ENCODE measurements at places on chromosomes 2 and 18.

DNA sequence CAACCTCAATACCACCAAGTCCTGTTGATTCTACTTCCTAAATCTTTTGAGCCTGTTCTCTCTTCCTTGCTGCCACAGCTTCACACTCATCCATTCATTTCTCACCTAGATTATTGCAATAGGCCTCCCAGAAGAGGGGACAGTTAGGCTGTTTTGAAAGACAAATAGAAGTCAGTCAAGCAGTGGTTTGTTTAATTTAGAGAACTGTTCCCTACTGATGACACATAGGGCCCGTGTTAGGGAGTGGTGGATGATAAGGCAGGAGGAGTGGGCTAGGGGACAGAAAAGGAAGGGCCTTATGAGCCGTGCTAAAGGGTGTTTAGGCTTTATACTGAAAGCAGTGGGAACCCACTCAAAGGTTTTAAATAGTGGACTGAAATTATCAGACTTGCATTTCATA, 59.6 kb upstream of the ZFP36L2 start:
- peaks cover 34% of the 10 kb centered on the region for H3K36me3 ChIP-seq
- H3K27ac ChIP-seq: no peak overlapping the region
- no peak overlapping the region for H3K4me3 ChIP-seq
- no peaks in the 10 kb centered on the region for H3K27me3 ChIP-seq
- DNase-seq: no peak

- no peak for DNase-seq
- H3K36me3 ChIP-seq: no peaks in the 10 kb centered on the region
- no peaks in the 10 kb centered on the region for H3K27me3 ChIP-seq
- H3K4me3 ChIP-seq: no peak overlapping the region
- H3K4me1 ChIP-seq: peaks cover 4% of the 10 kb centered on the region
These were observed 13.5 kb upstream of the DARS1 start for GRCh38 chr2:135998879-135999278.

GRCh38 chr2:24507549-24507948, 16.5 kb downstream of the NCOA1 start:
- H3K4me3 ChIP-seq: no peak overlapping the region
- H3K27me3 ChIP-seq: no peaks in the 10 kb centered on the region
- no peak for DNase-seq
- H3K4me1 ChIP-seq: no peaks in the 10 kb centered on the region
- no peaks in the 10 kb centered on the region for H3K36me3 ChIP-seq

DNA sequence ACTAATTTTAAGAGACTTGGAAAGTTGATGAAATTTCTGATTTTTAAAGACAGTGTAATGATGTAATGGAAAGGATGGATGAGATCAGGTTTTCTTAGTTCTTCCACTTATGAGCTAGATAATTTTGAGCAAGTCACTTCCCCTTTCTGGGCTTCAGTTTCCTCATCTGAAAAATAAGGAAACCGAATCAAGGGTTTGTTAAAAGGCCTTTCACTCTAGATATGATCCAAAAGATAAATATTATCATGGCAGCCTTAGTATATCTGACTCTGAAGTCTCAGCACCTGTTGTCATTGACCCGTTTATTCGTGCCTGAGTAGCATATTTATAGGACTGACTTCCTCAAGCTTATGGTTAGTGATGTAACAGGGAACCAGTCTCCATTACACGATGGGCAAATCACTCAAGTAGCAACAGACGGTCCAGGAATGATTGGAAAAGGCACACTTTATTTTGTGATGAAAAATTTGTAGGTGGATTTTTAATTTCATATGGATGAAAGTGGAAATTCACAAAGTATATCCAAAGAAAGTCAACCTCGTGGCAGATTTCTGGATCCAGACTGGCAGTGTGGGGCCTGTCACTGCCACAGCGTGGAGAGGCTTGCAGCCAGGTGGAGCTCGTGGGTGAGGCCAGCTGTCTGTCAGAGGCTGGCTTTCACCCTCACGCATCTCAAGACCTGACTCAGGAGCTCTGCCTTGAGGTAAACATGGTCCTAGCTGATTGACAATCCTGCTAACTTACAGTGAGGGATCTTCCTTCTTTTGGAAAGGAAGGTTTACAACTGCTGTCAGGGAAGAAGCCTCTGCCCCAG, 137.9 kb upstream of the CXCR4 start:
- no peaks in the 10 kb centered on the region for H3K27me3 ChIP-seq
- no peak for DNase-seq
- H3K36me3 ChIP-seq: no peaks in the 10 kb centered on the region
- no peak overlapping the region for H3K4me3 ChIP-seq
- H3K4me1 ChIP-seq: no peaks in the 10 kb centered on the region

DNA sequence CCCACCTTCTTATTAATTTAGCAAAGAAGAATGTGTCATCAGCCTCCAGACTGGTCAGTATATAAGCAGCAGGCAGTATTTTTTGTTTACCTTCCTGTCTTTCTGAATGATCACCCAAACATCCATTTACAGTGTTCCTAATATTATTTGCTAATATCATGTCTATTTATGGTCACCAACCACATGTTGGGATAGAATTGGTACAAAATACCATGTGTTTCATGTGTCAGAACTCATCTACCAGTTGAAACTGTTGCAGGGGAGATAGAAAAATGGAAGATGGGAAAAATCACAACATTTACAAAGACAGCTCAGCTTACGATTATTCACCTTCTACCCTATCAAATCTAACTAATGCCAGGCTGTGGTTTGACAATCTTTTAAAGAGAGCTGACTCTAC, 66.2 kb downstream of the ANKRD44 start:
- H3K27me3 ChIP-seq: no peaks in the 10 kb centered on the region
- H3K27ac ChIP-seq: no peak overlapping the region
- no peak for DNase-seq
- H3K36me3 ChIP-seq: no peaks in the 10 kb centered on the region
- H3K4me3 ChIP-seq: no peak overlapping the region
- no peaks in the 10 kb centered on the region for H3K4me1 ChIP-seq

GRCh38 chr2:234917211-234917975, 34.4 kb upstream of the SH3BP4 start:
- DNase-seq: no peak
- no peak overlapping the region for H3K4me3 ChIP-seq
- no peak overlapping the region for H3K27ac ChIP-seq

DNA sequence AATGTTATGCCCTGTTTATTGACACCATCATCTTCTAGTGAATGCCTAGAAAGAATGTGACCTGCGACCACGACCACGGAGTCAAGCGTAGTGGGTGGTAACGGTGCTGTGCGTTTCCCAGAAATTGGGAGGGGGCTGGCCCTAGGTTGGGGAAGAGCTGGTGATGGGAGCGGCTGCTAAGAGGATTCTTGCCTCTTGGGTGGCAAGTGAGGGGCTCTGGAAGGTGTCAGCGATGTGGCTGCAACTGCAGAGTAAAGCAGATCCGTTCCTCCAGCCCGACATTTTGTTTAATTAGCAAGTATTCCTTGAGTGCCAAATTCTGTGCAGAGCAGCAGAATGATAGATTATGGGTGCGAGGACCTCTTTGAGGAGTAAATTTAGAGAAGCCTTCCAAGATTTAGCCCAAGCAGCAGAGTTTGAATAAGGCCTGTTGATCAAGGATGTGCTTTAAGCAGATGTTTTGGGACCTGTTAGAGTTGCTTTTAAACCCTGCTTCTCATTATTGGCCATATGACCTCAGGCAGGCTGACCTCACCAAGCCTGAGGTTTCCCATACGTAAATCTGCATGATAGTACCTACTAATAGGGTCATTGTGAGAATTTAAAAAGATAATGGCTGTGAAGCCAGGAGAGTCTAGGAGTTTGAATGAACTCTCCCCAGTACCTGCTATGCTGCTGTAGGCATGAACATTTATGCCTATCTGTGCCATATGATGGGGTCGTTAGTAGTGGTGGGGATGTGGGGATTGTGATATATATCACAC, 287.7 kb downstream of the PTGR3 start:
- H3K36me3 ChIP-seq: peaks cover 3% of the 10 kb centered on the region
- H3K27ac ChIP-seq: no peak overlapping the region
- DNase-seq: no peak
- no peaks in the 10 kb centered on the region for H3K27me3 ChIP-seq
- H3K4me1 ChIP-seq: no peaks in the 10 kb centered on the region

- no peaks in the 10 kb centered on the region for H3K36me3 ChIP-seq
- no peaks in the 10 kb centered on the region for H3K4me1 ChIP-seq
- no peak overlapping the region for H3K4me3 ChIP-seq
- no peak overlapping the region for H3K27ac ChIP-seq
- DNase-seq: no peak
These were observed 33.0 kb upstream of the CCDC195 start for GRCh38 chr2:224749136-224749535.

DNA sequence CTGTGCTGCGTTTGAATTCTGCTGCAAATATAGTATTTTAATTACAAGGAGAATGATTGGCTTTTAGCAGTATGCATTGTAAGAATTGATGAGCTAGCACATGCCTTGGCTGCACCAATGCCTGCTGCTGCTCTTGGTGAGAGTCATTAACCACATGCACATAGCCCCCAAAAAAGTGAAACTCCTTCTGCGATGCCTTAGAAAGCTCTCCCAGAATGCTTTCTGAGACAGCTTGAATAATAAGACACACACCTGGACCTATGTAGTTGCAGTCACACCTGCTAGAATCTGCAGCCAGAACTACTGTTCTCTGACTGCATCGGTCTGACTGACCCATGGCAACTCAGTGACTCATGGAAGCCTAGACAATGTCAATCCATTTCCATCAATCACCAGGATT, 170.1 kb upstream of the DDX18 start:
- no peaks in the 10 kb centered on the region for H3K4me1 ChIP-seq
- no peak overlapping the region for H3K27ac ChIP-seq
- no peaks in the 10 kb centered on the region for H3K27me3 ChIP-seq
- H3K36me3 ChIP-seq: no peaks in the 10 kb centered on the region

- H3K4me1 ChIP-seq: no peaks in the 10 kb centered on the region
- peak overlapping the region; percentile 81 for H3K27ac ChIP-seq
- no peaks in the 10 kb centered on the region for H3K36me3 ChIP-seq
These were observed 90.8 kb downstream of the CCBE1 start for GRCh38 chr18:59606193-59607077.

GRCh38 chr2:71129902-71130151, 202 bp downstream of the MCEE start:
- no peaks in the 10 kb centered on the region for H3K27me3 ChIP-seq
- DNase-seq: no peak
- H3K36me3 ChIP-seq: peaks cover 16% of the 10 kb centered on the region

- DNase-seq: no peak
- no peaks in the 10 kb centered on the region for H3K36me3 ChIP-seq
- H3K4me3 ChIP-seq: peak overlapping the region; percentile 58
- H3K27me3 ChIP-seq: no peaks in the 10 kb centered on the region
These were observed 979 bp downstream of the LONRF2 start for GRCh38 chr2:100321179-100321865.

DNA sequence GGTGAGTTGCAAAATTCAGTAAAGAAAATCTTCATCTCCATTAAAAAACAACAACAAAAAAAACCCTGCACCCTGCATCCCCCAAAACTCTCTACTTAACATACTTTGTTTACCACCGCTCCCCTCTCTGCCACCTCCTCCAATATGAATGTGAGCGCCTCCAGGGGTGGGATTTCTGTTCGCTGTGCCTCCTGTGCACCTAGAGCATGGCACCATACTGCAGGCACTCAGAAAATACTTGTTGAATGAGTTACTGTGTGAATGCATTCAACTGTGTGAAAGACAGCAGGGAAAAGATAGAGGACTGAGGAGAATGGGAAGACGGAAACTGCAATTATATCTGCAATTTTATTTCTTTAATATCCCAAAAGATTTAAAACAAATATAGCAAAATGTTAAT, 4.5 kb downstream of the CEBPZ start:
- H3K4me3 ChIP-seq: no peak overlapping the region
- DNase-seq: no peak
- no peak overlapping the region for H3K27ac ChIP-seq
- H3K27me3 ChIP-seq: no peaks in the 10 kb centered on the region
- no peaks in the 10 kb centered on the region for H3K4me1 ChIP-seq

GRCh38 chr2:136291871-136292270, 173.9 kb upstream of the CXCR4 start:
- H3K4me3 ChIP-seq: no peak overlapping the region
- H3K27ac ChIP-seq: no peak overlapping the region

GRCh38 chr2:101388232-101388631, 929 bp upstream of the CREG2 start:
- H3K4me3 ChIP-seq: no peak overlapping the region
- H3K27me3 ChIP-seq: no peaks in the 10 kb centered on the region
- no peaks in the 10 kb centered on the region for H3K36me3 ChIP-seq
- no peak overlapping the region for H3K27ac ChIP-seq

Measured in right atrium auricular region (tissue), 2 donors.